CD4-positive, alpha-beta T cell treated with Interleukin-6 for 4 hours (primary cell): ENCODE measurements at places on chromosomes 1 and 21.

GRCh38 chr1:33234131-33234530, 22.2 kb upstream of the ZNF362 start:
- no peak for DNase-seq

DNA sequence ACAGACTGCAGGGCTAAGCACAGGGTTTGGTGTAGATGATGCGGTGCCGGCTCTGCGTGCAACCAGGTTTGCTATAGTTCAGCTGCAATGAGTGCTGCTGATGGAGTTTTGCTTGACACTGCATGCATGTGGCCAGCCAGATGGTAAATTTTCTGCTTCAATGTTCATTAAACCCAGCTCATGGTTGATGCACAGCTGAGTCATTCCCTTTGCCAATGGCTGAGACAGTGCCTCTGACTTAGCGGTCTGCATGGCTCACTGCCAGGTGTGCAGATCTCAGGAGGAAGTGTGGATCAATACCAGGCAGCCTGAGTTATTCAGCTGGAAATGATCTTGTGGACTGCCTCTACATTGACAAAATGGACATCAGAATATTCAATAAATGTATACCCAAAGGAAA, 172.7 kb upstream of the ZP4 start:
- no peak for DNase-seq

- peak; percentile 11 for DNase-seq
Measured at GRCh38 chr1:39689635-39690034, 1.6 kb downstream of the HPCAL4 start.

GRCh38 chr21:38734646-38735365, 70.9 kb upstream of the ETS2 start:
- no peak for DNase-seq

DNA sequence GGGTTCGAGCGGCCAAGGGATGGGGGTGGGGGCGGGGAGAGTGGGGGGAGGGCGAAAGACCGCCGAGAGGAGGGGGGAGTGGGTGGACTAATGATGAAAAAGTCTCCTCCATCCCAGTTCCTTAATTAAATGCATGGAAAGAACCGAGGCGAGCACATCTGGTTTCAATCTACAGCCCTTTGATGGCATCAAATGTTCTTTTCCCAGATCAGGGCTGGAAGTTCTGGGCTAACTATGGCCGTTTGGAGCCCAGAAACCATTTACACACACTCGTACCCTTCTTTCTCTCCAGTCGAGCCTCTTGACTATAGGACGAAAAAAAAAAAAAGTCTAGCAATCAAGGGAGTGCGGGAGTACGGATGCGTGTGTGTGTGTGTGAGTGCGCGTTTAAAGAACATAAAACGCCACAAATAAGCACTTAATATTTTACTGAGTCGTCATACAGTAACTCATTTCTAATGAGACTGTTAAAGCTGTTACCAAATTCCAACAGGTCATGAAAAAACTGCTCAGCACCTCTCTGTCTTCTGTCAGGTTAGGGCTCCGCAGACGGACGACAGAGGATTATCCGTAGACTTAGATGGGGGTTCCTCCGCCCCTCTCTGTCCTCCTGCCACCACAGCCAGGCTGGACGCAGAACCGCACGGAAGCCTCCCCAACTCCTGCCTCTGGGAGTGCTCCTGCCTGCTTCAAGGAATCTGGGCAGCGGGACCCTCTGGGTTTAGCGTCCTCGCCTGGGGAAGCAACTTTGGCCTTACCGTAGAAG, 2.1 kb upstream of the PRRX1 start:
- DNase-seq = no peak

GRCh38 chr1:32782086-32782485, 35.1 kb downstream of the YARS1 start:
- no peak for DNase-seq

DNA sequence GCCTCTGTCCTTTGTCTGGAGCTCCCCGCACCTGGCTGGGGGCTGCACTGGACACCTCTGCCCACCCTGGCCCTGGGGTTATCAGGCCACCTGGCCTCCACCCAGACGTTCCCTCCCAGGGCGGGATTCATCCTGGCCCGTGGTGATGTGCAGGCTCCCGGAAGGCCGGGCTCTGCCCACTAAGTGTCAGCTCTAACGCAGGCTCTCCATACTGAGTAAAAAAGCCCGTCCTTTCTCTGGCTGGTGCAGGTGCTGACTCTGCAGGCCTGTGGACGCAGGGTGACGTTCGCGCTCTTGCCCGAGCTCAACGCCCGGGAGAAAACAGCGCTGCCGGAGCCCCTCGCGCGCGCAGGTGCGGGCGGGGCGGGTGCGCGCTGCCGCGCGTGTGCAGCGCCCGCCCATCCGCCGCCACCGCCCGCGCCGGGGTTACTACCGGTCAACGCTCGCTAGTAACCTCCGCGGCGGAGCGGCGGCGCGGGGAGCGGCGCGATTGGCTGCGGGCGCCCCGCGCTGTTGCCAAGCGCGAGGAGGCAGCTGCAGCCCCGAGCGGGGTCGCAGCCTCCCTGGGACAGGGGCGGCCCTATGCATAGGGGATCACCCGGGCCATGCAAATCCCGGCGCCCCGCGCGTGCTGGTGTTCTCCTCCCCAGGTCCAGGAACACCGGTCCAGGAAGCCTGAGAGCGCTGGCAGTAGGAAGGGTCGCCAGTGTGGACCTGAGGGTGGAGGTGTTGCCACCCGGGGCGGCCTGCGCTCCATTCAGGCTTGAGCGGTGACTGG, 15.7 kb downstream of the ABCG1 start:
- DNase-seq = peak; percentile 81

- no peak for DNase-seq
Measured at GRCh38 chr1:243672539-243673074, 177.4 kb downstream of the AKT3 start.

GRCh38 chr1:64171797-64172281, 31.6 kb upstream of the UBE2U start:
- DNase-seq = no peak

GRCh38 chr1:229101011-229101871, 169.7 kb upstream of the RAB4A start:
- DNase-seq = no peak

GRCh38 chr1:155944444-155944799, 3.0 kb downstream of the RXFP4 start:
- no peak for DNase-seq

GRCh38 chr1:150987924-150988323, 5.8 kb downstream of the ANXA9 start:
- no peak for DNase-seq

DNA sequence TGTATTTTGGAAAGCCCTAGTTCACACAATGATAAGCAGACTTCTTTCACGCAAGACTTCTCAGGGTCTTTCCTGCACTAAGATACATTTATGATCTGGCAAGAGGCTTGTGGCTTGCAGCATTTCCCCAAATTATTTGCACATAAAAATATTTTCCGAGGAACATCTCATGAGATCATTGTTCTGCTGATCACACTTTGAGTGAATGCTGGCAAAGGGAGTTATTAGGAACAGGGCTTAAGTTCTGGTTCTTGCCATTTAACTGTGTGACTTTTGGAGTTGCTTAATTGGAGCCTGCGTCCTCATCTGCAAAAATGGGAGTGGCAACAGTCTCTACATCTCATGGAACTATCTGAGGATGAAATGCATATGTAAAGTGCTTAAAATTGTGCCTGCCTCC, 50.2 kb downstream of the GADD45A start:
- DNase-seq = no peak

DNA sequence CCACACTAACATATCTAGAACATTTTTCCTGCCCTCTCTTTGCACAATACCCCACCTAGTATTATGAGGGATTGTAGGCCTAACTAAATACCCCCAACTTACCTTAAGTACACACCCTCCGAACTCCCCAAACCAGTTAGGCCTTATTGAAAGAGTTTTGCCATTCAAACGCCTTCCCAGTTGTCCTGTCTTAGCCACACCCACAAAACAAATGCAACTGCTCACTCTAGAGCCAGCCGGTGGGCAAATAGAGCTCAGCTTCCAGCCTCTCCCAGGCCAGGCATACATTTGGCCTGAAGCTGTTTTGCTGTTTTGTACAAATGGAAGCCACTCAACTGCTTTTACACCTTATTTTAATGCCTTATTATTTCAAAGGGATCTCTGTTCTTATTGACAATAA, 224.2 kb upstream of the RUNX1 start:
- no peak for DNase-seq

- no peak for DNase-seq
Measured at GRCh38 chr1:76352741-76353435, 278.3 kb downstream of the ST6GALNAC3 start.
